ENCODE measurements at places on chromosomes 5 and 9. TPM values are rescaled to one million over a fixed set of nuclear protein-coding genes. Genes with fewer than 3 reads are reported as not detected.
A peak's percentile ranks its signal among the peaks of the same experiment; 100 is the strongest.

- peak; percentile 33 for DNase-seq
- no peak overlapping the region for H3K4me3 ChIP-seq
- H3K36me3 ChIP-seq = no peaks in the 10 kb centered on the region
- no peak overlapping the region for H3K27ac ChIP-seq
Observed at GRCh38 chr5:32687499-32687831, 23.7 kb upstream of the NPR3 start.

- no peak overlapping the region for H3K27ac ChIP-seq
- H3K36me3 ChIP-seq = no peaks in the 10 kb centered on the region
- H3K4me1 ChIP-seq = no peaks in the 10 kb centered on the region
Observed at GRCh38 chr5:54329731-54330709, 19.6 kb upstream of the ARL15 start.

Gene PCDH1
- 55.5 TPM for total RNA-seq

DNA sequence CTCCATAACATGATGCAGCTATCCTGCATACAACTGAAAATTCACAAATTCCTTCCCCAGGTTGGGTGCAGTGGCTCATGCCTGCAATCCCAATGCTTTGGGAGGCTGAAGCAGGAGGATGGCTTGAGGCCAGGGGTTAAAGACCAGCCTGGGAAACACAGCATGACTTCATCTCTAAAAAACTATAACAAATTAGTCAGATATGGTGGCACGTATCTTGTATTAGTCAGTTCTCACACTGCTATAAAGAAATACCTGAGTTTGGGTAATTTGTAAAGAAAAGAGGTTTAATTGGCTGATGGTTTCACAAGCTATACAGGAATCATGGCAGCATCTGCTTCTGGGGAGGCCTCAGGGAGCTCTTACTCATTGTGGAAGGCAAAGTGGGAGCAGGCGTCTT lies 56.4 kb upstream of the DAPK1 start:
- H3K36me3 ChIP-seq = no peaks in the 10 kb centered on the region
- no peak overlapping the region for H3K27ac ChIP-seq
- no peak overlapping the region for H3K4me3 ChIP-seq
- H3K4me1 ChIP-seq = no peaks in the 10 kb centered on the region

GRCh38 chr9:124621371-124622328 lies 114.5 kb upstream of the NR5A1 start:
- H3K4me1 ChIP-seq = no peaks in the 10 kb centered on the region
- DNase-seq = no peak
- no peaks in the 10 kb centered on the region for H3K27me3 ChIP-seq

DNA sequence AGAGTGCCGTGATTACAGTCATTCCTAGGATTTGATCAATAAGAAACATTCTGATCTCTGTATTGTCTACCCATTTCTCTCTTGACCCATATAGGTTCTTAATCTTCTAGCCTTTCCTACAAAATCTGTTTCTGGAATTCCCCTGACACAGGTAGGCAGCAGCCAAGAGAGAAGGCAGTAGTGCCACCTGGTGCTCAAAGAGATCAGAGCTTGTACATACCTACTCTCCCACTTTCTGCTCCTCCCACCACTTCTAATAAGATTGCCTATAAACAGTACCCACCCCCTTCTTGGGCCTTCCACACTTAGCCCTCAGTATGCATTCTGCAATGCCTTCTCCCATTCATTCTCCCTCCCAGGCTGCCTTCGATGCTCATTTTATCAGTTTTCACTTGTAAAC lies 117.4 kb upstream of the RORB start:
- H3K4me3 ChIP-seq = no peak overlapping the region
- no peak for DNase-seq
- H3K36me3 ChIP-seq = no peaks in the 10 kb centered on the region
- H3K27ac ChIP-seq = no peak overlapping the region
- no peaks in the 10 kb centered on the region for H3K4me1 ChIP-seq

Gene SLC45A2
- not detected for total RNA-seq

DNA sequence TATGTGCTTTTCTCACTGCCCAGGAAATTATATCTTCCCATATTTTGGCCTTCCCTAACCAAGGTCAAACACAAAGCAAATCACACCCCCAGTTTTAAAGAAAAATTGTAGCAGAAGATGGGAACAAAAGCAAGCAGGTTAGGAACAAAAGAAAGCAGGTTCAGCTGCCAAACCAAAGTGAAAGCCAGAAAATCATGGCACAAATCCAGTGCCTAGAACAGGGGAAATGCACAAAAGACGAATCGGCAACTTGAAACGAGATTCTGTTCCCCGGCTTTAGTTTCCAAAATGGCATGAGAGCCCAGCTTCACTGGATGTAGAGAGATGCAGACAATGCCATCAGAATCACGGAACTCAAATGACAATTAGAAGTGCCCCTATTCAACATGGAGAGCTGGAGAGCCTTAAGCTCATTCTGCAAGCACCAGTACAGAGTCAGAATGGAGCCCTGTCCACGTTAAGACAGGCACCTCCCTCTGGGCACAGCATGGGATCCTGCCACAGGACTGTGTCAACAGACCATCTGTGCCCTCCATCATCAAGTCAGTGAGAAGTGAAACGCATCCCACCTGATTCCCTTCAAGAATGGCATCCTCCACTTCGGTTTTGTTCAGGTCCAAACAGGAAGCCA lies 13.8 kb downstream of the DNAH5 start:
- DNase-seq = no peak
- H3K27me3 ChIP-seq = no peaks in the 10 kb centered on the region
- no peaks in the 10 kb centered on the region for H3K36me3 ChIP-seq
- H3K4me3 ChIP-seq = no peak overlapping the region
- H3K27ac ChIP-seq = no peak overlapping the region

Gene IFNA2
- total RNA-seq = not detected

- peaks cover 7% of the 10 kb centered on the region for H3K4me1 ChIP-seq
- no peak overlapping the region for H3K4me3 ChIP-seq
Observed at GRCh38 chr5:172117977-172118701, 69.9 kb downstream of the STK10 start.

- H3K27ac ChIP-seq = no peak overlapping the region
- no peak for DNase-seq
- no peaks in the 10 kb centered on the region for H3K27me3 ChIP-seq
- no peaks in the 10 kb centered on the region for H3K4me1 ChIP-seq
- no peaks in the 10 kb centered on the region for H3K36me3 ChIP-seq
Observed at GRCh38 chr9:91991721-91992341, 41.8 kb upstream of the ROR2 start.

- no peak overlapping the region for H3K4me3 ChIP-seq
- H3K4me1 ChIP-seq = no peaks in the 10 kb centered on the region
- DNase-seq = no peak
Observed at GRCh38 chr9:4117835-4118610, 181.8 kb downstream of the GLIS3 start.

GRCh38 chr9:100087218-100087617 lies 11.6 kb downstream of the ERP44 start:
- H3K27ac ChIP-seq = no peak overlapping the region
- no peaks in the 10 kb centered on the region for H3K27me3 ChIP-seq
- no peak overlapping the region for H3K4me3 ChIP-seq
- H3K4me1 ChIP-seq = peaks cover 12% of the 10 kb centered on the region
- no peak for DNase-seq
- H3K36me3 ChIP-seq = no peaks in the 10 kb centered on the region

DNA sequence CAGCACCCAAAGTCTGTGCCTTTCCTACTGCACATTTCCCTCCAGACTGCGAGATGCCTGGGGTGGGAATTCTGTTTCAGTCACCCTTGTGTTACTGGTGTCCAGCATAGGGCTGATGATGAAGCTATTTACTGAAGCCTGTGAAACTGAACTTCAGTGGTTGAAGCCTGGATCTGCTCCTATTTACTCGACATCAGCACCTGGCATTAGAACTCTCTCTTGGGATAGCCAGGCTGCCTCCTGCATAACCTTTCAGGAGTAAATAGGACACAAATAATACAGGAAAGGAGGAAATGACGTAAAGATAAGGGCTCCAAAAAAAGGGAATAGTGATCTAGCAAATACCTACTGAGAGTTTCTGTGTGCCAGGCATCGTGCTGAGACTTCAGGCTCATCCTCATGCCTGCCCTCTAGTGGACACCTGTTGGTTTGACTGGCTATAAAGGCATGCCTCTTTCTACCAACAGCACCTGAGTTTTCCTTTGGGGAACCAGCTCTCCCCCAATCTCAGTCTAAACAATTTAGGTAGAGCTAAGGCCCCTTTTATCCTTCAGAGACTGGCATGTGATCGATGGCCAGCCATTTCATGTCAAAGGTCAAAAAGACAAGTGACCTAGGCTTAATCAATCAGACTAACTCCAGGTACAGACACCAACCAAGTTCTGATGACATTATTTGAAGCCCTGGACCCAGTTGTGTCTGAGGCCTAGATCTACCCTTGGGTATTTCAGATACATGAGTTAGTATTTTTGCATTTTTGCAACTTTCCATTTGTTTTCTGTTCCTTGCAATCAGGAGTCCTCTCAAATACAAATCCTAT lies 192.1 kb upstream of the TRIM32 start:
- no peak overlapping the region for H3K27ac ChIP-seq
- peaks cover 6% of the 10 kb centered on the region for H3K4me1 ChIP-seq
- H3K4me3 ChIP-seq = no peak overlapping the region

DNA sequence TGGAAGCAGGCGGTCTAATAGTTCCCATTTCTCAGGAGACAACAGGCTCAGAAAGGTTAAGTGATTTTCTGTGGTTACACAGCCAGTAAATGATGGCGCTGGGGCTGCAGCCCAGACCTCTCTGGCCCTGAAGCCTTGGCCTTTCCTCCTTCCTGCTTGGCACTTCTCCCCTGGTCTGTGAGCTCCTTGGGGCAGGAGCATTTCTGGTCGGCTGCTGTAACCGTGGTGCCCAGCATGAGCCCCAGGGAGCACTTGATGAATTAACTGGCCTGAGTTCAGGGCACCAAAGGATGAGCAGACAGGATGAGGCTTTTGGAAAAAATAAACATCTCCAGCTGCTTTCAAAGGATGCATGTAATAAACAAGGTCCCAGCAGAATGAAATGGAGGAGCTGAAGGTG lies 30.2 kb downstream of the CDHR2 start:
- H3K27me3 ChIP-seq = no peaks in the 10 kb centered on the region
- no peak overlapping the region for H3K4me3 ChIP-seq
- no peak for DNase-seq
- no peak overlapping the region for H3K27ac ChIP-seq
- no peaks in the 10 kb centered on the region for H3K4me1 ChIP-seq
- H3K36me3 ChIP-seq = no peaks in the 10 kb centered on the region

Gene MRPS2
- 24.9 TPM for total RNA-seq

GRCh38 chr9:115689331-115689730 lies 464.3 kb upstream of the PAPPA start:
- no peaks in the 10 kb centered on the region for H3K4me1 ChIP-seq
- H3K27me3 ChIP-seq = no peaks in the 10 kb centered on the region
- no peaks in the 10 kb centered on the region for H3K36me3 ChIP-seq

Gene SPATA31E1
- not detected for total RNA-seq

DNA sequence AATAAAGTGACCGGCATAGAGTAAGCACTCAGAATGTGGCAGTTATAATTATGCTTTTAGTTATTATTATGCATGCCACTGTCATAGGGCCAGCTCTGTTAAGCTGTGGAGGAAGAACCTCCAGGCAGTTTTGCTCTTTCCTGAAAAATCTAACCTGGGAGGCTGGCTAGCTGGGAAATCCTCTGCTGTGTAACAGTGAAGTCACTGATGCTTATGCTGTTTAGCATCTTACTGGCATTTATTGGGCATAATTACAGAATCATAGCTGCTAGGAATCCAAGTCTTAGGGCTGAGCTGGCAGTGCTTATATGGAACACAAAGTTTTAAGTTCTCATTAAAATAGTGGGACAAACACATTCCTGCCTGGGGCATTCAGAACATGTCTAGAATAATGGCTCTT lies 5.5 kb upstream of the GSN start:
- no peaks in the 10 kb centered on the region for H3K27me3 ChIP-seq
- DNase-seq = no peak
- H3K4me3 ChIP-seq = no peak overlapping the region
- no peaks in the 10 kb centered on the region for H3K36me3 ChIP-seq

Gene PDE8B
- total RNA-seq = 6.3 TPM

DNA sequence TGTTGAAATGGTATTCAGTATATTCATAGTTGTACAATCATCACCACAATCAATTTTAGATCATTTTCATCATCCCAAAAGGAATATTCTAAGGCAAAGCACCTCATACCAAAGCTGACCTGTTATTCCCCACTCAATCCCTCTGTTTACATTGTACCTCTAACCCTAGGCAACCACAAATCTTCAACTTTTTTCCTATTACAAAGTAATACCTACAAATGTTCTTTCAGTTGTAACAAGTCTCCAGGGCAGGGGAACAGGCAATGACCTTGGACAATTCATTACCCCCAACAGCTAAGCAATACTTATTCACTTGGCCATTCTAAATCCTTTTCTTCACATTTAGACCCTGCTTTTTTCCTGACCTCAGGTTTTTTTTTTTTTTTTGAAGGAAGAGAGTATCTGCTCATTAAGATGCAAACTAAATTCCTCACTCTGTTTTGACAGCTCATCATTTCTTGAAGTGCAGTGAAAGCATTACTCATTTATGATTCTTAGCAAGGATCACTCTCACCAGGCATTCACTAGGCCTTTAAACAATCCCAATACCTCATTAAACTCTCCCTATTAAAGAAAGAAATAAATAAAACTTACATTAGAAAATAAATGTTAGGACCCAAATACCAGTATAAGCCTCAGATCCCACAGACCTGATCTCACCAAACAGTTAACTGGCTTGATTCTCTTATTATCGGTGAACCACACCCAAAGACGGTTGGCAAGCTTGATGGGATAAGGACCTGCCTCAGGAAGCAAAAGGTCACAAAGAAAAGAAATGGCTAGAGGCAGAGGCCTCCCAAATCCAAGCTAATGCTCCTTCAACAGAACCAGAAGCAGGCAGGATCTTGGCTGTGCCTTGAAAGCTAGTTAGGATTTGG lies 15.3 kb downstream of the MTMR12 start:
- H3K36me3 ChIP-seq = no peaks in the 10 kb centered on the region
- no peak overlapping the region for H3K4me3 ChIP-seq
- peaks cover 11% of the 10 kb centered on the region for H3K4me1 ChIP-seq
- no peak for DNase-seq

DNA sequence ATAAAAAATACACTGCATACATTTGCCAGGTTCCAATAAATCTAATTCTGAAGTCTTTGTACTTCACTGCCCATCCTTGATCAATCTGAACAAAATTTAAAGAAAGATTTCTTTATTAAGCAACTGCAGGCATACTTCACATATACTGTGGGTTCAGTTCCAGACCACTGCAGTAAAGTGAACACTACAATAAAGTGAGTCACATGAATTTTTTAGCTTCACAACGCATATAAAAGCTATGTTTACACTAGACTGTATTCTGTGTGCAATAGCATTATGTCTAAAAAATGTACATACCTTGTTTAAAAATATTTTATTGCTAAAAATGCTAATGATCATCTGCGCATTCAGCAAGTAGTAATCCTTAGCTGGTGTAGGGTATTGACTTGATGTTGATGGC lies 52.1 kb downstream of the SSBP2 start:
- no peaks in the 10 kb centered on the region for H3K4me1 ChIP-seq
- DNase-seq = no peak
- H3K27ac ChIP-seq = no peak overlapping the region
